ENCODE measurements at places on chromosomes 1 and 21.

DNA sequence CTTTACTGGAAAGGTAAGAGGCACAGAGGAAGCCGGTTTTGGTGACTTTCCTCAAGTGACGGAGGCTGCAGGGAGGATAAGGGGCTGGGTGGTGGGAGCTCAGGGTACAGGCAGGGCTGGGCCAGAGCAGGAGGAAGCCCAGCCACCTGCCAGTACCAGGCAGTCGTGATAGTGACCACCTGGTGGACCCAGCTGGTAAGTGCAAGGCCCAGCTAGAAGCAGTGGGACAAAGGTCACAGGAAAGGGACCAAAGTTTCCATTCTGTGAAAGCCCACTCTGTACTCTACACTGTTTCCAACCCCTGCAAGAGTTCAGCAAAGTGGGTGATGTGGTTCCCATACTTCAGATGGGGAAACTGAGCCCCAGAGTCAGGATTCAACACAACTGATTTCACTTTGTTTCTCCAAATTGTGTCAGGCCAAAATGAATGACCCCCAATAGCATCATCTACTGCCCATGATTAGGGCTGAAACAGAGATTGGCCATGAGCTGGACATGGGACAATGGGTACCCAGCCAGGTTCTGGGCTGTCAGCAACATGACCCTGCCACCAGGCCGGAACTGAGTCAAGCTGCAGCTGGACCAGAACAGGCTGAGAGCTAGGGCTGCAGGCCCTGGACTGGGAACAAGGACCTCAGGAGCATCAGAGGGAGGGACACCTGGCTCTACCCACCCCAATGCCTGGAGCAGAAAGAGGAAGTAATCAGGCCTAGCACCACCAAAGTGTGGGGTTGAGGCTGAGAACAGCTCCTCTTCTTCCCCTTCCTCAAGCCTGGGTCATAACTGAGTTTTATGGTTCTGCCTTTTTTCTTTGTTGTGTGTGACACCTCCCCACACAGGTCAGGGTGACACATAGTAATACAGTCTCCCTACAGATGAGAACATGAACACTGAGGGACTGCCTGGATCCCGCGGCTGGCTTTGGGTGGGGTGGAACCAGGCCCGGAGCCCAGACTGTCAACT lies 50.2 kb downstream of the KCNN3 start:
- no peak for DNase-seq

- no peak for DNase-seq
Observed at GRCh38 chr1:21935891-21936365, 1.2 kb downstream of the HSPG2 start.

- DNase-seq, result no peak
Observed at GRCh38 chr1:43711049-43711448, 3.7 kb downstream of the ST3GAL3 start.

DNA sequence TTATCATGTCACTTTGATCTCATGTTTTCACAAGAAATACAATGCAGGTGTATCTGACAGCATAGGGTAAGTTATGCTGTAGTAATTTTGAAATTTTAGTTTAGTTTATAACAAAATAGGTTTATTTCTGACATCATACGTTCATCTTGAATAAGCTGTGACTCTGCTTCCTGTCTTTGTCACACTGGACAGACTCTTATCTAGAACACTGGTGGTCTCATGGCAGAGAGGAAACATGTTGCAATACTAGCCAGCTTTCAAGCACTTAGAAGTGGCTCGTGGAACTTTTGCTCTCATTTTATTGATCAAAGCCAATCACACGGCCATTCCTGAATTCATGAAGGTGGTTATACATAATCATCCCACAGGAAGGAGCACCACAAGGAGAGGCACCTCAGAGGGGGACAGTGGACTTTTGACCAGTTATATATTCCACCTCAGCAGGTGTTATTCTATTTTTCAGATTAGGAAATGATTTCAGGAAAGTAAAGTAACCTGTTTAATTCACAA lies 46.5 kb downstream of the CYP2J2 start:
- no peak for DNase-seq

DNA sequence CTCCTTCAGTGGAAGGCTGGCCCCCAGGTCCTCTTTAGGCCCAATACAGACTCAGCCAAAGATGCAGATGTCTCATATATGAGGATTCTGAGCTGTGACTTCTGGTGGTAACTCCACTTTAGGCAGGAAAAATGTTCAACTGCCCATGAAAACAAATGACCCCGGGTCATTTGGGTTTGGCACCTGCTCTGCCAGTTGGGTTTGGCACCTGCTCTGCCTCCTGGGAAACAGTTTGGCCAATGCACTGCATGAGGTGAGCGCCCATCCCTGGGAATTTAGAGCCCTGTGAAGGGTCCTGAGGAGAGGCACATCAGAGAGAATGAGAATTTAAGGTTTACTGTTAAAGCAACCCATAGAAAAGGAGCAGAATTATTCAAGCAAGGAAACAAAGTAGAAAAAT lies 45.3 kb downstream of the B3GALT5 start:
- DNase-seq, result no peak

DNA sequence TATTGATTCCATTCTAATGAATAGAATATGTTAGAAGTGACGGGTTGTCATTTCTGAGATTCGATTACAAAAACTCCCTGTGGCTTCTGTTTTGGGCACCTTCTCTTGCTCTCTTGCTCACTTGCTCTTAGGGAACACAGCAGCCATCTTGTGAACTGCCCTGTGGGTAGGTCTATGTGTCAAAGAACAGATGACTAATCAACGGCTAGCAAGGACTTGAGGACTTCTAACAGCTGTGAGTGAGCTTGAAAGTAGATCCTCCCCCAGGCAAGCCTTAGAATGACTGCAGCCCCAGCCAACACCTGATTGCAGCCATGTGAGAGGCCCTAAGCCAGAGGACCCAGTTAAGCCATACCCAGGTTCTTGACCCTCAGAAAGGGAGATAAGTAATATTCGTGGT lies 49.3 kb downstream of the AZIN2 start:
- no peak for DNase-seq

GRCh38 chr1:42936309-42937078 lies 22.2 kb downstream of the SLC2A1 start:
- DNase-seq, result peak; percentile 69

DNA sequence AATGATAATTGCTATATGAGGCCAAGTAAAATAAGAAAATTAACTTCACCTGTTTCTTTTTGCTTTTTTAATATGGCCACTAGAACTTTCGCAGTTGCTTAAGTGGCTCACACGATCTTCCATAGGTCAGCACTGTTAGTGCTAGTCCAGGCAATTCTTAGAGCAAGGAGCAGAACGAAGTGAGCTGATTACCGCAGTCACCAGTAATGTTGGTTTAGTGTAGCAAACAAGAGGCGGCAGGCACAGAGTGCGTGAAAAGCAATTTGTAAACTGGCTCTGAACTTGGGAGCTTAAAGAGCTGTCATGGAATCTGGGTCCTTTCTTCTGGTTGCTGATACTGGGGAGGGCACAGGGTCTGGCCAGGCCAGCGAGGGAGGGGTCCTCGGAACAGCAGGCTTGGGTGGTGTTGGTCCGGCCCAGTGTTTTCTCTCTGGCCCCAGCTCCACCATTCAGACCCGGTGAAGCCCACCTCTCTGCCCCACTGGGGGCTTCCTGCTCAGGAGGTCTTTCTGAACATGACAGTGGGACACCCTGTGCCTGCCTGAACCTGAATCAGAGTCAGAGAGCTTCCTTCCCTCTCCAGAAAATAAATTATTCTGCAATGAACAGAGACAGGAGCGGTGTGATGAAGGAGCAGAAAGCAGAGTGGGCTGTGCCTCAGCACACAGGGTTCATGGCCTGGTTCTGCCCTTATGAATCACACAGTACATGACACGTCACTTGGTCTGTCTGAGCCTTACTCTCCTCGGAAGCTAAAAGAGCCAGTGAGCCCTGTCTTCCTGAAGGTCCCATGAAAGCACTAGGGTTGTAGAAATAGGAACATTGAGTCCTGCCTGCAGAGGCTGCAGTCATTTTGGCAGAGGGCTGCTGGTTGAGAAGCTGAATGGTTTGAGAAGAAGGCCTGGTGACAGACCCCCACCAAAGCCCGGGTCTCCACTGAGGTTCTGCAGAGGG lies 11.9 kb downstream of the ETS2 start:
- no peak for DNase-seq

DNA sequence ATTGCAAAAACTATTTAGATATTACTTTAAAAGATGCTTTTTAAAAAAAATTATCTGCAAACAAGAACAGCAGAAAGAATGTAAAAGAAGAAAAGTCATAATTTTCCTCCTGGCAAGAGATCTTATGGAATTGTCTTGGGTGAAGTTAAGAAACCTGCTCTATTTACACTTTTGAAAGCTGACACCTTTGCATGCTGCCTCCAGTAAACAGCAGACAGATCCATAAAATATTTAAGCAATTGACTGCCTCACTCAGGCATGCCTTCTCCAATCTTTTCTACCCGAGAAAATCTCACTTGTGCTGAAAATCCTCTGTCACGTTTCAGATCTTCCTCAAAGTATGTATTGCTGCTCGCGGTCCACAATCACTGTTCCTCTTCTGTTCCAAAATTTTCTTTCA lies 107.9 kb upstream of the ZP4 start:
- DNase-seq, result no peak

- DNase-seq, result no peak
Observed at GRCh38 chr1:185480545-185480944, 163.5 kb upstream of the IVNS1ABP start.

- DNase-seq, result peak; percentile 88
Observed at GRCh38 chr1:205812878-205813754, at the start of gene SLC41A1. SLC41A1 (minus strand) TSS chr1:205813198; CDS start chr1:205810441, 2,757 bp downstream.

Measured in T-helper 1 cell (primary cell).